Pons (tissue), 1 donor: ENCODE measurements at places on chromosomes 13 and 19.

DNA sequence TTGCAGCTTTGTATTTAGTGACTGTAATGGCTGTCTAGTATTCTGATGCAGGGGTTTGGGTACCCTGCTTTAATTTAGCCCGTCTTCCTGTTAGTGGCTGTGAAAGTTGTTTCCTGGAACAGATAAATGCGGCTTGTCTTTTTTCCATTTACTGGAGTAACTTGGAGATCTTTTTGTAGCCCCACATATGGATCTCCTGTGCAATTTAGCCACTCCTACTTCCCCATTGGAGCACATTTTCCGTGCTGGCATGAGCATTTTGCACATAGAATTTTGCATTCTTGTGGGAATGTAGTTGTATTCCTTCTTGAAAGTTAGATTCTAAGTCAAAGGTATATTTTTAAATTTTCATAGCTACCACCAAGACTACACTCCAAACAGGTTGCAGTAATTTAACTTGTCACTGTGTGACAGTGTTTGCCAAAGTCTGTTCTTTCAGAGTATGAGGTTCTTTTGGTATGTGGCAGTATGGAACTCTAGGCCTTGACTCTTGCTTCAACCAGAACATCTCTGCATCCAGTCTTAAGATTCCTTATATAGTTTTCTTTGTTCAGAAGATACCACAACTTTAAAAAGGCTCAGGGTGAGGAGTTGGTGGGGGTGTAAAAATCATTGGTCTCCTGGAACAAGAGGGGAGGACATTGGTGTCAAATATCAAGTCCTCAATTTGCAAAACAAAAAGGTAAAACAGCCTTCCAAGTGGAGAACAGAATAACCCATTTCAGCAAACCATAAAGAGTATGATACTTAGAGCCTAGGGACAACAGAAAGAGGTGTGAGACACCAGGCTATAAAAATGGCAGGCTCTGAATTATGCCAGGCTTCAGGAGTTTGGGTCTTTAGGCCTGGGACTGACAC, 21.1 kb upstream of the CCDC97 start:
- DNase-seq = no peak

- no peak for DNase-seq
These were observed 2.5 kb downstream of the SIGLEC7 start for GRCh38 chr19:51144482-51145045.

DNA sequence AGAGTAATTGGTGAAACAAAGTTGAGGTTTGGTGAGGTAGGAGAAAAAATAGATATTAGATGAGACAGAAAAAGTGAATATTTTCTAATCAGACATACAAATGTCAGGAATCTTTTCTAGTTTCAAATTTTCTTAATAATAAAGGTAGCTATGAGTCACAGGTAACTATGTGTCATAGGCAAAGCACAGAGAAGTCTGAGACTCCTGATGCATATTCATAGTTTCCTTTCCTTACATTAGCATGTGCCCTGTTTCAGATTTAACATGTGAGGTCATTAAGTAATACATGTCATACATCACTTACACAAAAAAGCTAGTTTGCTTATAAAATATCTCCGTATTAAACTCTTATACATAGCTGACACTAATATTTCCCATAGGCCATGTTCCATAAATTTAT, 1141.3 kb upstream of the PCDH20 start:
- DNase-seq = no peak

GRCh38 chr13:19836472-19836871, 27.0 kb downstream of the ZMYM5 start:
- no peak for DNase-seq

DNA sequence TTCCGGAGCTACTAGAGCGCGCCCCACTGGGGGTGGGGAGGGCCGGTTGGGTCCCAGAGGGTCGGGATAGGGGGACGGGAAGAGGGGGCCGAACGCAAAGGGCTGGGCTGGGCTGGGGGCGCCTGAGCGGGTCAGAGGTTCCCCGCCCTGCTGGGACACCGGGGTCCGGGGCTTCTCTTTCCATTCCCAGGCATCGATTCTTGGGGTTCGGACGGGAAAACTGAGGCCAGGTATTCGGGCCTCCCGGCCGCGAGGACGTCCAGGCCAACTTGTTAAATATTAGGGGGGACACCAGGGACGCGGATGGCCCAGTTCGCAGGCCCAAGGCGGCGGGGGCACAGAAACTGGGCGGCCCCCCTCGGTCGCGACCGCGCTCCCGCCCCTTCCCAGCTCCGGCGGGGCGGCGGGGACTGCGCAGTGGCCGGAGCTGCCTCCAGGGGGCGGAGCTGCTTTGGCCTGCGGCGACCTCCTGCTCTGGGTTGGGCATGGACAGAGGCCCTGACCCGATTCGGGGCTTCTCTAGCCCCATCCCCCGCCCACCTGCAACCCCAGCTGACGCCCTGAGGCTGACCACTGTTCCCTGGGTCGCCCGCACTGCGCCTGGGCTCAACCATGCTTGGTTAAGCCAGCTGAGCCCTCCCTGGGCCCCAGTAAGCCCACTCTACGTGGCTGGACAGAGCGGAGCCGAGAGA, 1.2 kb upstream of the KLF16 start:
- no peak for DNase-seq

GRCh38 chr19:2047076-2047448, 4.0 kb downstream of the MKNK2 start:
- no peak for DNase-seq

- no peak for DNase-seq
These were observed 970.2 kb downstream of the EFNB2 start for GRCh38 chr13:105565136-105565727.

DNA sequence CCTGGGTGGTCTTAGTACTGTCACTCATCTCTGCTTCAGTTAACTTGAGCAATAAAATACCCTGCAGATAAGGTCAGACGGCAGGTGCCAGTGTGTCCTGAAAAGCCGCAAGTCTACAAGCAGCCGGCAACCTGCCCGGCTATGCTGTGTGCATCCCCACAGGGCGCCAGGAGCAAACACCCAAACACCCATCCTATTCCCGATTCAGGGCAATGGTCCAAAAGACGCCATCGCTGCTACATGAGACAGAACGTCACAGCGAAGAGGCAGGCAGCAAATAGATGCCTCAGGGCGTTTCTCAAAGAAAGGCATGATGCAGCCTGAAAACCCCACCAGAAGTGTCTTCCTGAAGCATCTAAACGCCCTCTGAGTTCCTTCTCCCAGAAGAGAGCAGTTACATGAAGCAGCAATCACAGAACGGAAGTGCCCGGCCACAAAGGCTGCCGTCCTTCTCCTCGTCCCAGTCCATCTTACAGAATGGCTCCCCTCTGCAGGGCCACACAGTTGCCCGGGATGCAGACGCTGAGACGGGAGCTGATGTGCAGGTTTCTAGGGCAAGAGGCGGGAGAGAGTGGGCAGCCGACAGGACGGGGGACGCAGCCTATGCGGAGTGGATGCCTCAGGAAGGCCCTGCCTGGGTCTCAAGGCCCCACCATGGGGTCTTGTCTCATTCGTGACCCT, 35.1 kb downstream of the RASA3 start:
- no peak for DNase-seq
